Foreskin keratinocyte (primary cell): ENCODE measurements at places on chromosomes 7 and 10.

GRCh38 chr10:58971796-58972491 is 204.5 kb upstream of the PHYHIPL start:
- no peak for DNase-seq

DNA sequence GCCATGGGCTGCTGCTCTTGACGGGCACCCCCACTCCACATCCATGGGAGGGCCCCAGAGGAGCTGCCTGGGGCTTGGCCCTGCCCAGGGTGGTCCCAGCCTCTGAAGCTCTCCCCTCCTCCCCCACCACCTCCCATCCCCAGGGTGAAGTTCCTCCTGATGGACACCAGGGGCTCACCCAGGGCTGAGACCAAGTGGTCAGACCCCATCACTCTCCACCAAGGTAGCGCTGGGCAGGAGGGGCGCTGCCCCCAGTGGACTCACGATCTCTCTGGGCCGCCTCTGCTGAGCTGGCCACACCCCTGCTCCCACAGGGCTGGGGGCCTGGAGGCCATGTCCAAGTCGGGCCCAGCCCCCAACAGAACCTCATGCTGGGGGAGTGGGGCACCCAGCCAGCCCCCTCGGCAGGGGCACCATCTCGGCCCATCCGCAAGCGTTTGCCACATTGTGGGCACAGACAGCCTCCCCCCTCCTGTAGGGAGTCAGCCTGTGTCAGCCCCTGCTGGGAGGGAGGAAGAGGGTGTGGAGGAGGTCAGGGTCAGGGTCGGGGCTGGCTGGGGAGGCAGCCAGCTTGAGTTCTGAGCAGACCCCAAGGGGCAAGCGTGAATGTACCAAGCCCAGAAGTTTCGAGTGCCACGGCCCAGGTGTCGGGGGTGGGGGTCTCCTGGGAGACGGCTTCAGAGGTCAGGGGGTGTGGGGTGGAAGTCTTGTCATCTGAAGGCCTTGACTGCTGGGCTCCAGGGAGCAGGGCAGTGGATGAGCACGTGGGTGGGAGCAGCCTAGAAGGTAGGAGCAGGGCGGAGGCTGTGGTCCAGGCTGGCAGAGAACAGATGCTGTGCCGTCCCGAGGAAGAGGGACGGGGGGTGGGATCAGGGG is 2.8 kb downstream of the UPK3B start:
- no peak for DNase-seq

GRCh38 chr7:130667593-130668257 is 823 bp downstream of the COPG2 start:
- no peak for DNase-seq

GRCh38 chr7:1607696-1608095 is 37.9 kb upstream of the PSMG3 start:
- DNase-seq, result no peak

GRCh38 chr7:338295-339061 is 48.5 kb downstream of the FOXL3 start:
- DNase-seq, result no peak

DNA sequence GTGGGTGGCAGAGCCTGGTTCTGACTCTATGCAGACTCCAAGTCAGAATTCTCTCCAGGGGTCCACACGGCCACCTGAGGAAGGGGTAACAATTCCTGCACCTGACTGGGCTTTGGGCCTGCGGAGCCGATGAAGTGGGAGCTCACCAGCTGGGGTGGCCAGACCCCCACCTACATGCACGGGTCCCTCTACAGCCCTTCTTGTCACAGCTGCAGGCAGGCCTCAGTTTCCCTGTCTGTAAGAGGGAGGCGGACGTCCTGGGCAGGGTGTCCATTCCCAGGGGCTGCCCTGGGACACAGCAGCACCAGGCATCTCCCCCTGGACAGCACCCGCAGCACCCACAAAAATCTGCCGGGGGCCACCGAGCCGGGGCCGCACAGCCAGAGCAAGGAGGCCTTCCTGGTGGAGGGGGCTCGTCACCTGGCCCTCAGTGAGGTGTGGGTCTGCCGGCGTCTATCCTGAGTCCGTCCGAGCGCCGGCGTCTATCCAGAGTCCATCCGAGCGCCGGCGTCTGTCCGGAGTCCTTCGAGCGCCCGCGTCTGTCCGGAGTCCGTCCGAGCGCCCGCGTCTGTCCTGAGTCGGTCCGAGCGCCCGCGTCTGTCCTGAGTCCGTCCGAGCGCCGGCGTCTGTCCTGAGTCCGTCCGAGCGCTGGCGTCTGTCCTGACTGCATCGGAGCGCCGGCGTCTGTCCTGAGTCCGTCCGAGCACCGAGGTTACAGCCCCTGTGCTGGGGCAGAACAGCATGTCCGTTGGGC is 65.1 kb downstream of the PDGFA start:
- DNase-seq, result no peak

DNA sequence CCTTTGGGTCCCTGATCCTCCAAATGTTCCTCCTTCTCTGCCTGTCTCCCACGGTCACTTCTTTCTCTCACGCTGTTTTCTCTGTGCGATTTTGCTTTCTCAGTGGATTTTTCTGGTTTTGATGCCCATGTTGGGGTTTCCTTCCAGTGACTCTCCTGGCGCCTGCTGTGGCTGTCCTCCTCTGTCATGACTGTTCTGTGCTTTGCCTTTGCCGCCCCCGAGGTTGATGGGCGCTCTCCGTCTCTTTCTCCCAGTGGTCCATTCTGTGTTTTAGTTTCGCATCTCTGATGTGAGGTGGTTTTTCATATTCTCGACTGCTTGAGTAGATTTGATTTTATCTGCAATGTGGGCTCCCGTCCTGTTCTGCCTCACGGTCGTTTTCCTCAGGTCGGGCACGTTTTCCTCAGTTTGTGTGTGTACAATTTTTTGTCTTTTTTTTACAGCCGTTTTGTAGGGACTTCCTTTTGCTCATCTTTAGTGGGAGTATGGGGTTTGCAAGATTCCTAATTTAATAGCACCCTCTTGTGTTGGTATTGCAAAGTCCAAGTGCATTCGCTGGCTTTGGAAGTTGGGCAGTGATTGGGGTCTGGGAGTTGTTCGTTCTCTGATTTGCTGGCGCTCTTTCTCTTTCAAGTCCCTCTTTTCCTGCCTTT is 100.0 kb downstream of the INPP5A start:
- DNase-seq, result no peak

DNA sequence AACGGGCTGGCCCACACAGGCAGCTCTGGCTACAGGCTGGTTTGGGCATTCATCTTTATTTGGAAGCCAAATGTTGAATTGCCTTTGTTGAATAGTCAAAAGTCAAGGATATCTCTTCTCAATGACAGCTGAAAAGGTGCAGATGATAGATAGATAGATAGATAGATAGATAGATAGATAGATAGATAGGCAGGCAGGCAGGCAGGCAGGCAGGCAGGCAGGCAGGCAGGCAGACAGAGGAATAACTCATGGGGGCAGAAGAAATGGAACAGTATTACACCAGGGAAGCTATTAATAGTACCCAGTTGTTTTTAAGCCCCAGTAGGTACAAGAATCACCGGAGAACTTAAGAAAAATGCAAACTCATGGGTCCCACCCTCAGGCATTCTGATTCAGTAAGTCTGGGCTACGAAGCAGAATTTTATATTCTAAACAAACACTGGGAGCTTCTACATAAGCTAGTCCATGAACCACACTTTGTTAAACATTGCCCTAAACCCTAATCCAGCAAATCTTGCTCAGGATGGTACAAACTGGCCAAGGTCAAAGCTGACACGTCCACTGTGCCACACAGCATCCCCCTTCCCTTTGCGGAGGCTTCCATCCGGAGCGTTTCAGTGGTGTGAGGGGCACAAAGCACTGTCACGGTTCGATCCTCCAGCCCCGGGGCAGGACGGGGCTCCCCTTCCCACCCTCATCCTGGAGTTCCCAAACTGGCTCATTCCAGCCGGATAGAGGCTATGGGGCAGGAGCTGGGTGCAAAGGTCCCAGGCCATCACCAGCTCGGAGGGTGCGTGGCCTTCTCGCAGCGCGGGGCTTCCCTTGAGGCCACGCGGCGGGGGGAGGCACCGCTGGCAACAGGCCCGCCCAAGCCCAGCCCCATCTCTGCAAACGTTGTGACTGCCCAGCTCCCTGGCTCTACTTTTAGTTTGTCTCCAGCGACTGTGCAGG is 6.7 kb downstream of the PRKAG2 start:
- no peak for DNase-seq

DNA sequence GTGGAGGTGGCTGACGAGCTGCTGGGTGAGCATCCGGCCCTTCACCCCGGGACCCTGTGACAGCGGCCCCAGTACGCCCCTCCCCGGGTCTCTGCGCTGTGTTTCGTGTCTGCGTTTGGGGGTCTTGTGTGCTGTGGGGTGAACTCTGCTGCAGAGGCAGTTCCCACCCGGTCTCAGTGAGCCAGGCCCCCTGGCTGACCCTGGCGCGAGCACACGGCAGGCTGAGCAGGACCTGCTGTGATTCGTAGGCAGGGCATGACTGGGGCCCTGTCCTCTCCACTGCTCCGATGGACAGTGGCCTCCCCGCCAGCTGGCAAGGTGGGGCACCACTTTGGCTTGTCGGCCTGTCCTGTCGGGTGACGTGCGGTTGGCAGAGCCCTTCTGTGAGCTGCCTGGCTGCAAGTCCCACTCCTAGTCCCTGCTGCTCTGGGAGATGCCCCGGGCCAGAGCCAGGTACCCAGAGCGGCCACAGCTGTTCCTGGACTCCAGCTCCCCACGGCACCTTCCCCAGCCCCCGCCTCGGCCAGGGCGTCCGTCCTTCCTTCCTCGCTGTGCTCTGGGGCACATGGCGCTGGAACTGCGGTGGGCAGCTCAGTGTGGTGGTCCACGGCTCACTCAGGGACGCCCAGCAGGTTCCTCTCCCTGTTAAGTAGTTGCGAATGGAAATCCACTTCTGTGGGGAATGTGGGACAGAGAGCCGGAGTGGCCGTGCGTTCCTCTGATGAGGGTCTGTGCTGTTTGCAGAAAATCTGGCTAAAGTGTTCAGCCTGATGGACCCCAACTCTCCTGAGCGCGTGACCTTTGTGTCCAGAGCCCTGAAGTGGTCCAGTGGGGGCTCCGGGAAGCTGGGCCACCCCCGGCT is 10.5 kb downstream of the GET4 start:
- DNase-seq, result no peak

GRCh38 chr10:102117391-102118159 is 2.6 kb downstream of the LDB1 start:
- peak; percentile 79 for DNase-seq

DNA sequence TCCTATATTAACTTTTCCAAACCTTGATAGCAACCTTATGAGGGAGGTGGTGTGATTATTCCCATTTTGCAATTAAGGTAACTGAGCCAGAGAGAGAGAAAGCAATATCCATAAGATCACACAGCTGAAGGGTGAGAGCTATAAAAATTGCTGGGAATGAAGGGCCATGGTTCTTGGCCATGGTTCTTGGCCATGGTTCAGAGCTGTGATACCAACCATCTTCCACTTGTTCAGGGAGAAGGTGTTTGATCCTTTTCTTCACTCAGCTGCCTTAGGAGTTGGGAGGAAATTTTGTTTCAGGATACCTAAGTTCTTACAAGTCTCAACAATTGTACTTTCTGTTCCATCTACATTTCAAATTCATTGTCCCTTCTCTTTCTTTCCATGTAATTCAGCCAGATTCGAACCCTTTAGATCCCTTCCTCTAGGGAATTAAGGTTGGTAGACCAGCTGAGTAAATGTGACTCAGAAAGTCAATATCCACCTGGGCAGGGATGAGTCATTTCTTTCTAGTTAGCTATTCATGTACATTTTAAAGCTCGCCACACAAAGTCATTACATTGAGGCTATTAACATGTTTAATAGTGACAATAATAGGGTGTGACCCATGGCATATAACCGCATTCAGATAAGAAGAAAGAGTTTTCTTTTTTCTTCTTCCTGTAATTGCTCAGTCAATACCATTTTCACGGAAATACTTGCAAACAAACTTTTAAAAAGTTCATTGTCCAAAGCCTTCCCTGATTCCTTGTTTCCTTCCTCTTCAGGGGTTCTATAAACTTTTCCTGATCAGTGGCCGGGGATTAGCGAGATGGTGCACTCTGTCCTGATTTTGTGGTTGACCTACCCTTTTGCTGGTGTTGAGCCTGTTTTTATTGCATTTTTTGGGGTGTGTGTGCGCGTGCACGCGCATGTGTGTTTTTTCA is 143.4 kb downstream of the TCF7L2 start:
- peak; percentile 70 for DNase-seq

- no peak for DNase-seq
These were observed 2.0 kb downstream of the ZNF775 start for GRCh38 chr7:150381096-150381495.

DNA sequence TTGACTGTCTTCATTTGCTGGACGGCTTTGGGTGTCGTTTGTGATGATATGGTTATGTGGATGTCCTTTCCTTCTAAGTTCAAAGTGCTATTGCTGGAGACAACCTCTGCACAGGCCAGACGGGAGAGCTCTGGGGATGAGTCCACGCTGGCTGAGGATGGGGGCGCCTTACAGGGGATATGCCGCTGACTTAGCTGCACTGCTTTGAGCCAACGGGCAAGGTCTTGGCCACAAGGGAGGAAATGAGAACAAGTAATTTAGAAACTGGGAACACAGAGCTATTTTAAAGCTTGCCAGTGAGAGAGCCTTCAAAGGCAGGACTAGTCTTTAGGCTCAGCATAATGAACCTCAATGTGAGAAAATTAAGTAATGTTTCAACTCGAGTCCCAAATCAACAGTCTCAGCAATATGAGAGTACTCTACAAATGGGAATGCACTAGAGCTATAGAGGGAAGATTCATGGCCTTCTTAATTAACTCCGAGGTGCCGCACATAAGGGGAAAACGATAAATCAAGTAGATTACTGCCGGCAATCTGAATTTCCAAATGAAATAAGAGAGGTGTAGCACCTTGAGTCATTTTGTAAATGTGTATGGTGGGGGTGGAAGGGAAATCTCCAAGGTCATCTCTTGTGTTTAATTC is 209.3 kb downstream of the JAZF1 start:
- no peak for DNase-seq

DNA sequence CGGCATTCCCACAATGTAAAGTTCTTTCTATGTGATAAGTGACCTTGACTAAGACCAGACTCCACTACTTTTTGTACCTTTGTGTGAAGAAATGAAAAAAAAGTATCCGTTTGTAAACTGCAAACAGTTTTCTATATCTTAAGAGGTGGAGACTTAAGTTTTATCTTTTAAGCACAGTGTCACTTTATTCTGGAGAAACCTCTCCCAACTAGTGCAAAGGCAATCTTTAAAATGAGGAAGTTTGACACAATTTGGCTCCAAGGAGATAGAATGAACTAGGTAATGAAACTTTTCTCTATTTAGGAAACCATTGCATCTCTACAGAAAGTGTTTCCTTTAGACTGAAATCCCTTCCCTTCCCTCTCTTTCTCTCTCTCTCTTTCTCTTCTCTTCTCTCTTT is 122.9 kb downstream of the SAMD9 start:
- no peak for DNase-seq

DNA sequence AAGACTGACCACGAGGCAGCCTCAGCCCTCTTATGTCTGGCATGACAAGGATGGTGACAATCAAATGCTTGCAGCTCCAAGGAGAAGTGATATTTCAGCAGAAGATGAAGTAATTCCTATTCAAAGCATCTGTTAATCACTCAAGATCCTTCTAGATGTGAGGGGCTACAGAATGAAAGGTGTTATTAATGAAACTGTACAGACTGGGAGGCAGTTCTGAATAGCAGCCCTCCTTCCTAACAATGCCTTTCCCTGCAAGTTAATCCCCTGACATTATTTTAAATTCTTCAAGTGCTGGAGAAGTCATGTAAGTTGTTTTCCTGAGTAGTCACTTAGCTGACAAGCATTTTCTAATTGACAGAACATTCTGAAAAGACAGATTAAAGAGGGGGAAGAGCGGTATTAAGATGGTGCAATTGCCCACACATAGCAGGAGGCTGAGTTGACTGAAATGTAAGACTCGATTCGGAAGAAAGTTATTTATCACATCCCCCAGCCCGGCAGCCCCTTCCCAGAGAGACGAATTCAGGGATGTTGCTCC is 300.8 kb downstream of the GRID1 start:
- DNase-seq, result no peak

GRCh38 chr7:130363026-130363847 is 17.1 kb upstream of the CPA1 start:
- peak; percentile 98 for DNase-seq

GRCh38 chr7:23332910-23333612 is 33.9 kb downstream of the MALSU1 start:
- no peak for DNase-seq
